AG09319 (cell line): ENCODE measurements at places on chromosomes 6 and 20.
A peak's percentile ranks its signal among the peaks of the same experiment; 100 is the strongest.

DNA sequence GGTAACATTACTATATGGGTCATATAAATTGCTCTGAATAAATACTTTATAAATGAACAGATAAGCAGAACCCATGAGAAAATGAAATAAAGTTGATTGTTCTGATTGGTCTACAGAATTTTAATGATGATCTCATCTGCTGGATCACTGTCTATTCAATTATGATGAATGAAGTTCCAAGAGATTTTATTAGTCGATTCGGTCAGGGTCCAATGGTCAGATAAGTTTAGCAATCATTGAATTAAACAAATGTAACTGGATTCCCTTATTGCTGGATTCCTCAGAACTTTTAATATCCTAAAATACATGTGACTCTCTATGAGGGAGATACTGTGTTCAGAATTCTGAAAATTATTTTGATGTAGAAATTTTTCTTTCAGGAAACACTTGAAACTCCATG lies 715.2 kb downstream of the EPM2A start:
- no peak for DNase-seq

- DNase-seq = no peak
Observed at GRCh38 chr6:98782772-98783171, 51.6 kb upstream of the POU3F2 start.

GRCh38 chr20:51211191-51211590 lies 188.3 kb upstream of the KCNG1 start:
- DNase-seq = no peak

DNA sequence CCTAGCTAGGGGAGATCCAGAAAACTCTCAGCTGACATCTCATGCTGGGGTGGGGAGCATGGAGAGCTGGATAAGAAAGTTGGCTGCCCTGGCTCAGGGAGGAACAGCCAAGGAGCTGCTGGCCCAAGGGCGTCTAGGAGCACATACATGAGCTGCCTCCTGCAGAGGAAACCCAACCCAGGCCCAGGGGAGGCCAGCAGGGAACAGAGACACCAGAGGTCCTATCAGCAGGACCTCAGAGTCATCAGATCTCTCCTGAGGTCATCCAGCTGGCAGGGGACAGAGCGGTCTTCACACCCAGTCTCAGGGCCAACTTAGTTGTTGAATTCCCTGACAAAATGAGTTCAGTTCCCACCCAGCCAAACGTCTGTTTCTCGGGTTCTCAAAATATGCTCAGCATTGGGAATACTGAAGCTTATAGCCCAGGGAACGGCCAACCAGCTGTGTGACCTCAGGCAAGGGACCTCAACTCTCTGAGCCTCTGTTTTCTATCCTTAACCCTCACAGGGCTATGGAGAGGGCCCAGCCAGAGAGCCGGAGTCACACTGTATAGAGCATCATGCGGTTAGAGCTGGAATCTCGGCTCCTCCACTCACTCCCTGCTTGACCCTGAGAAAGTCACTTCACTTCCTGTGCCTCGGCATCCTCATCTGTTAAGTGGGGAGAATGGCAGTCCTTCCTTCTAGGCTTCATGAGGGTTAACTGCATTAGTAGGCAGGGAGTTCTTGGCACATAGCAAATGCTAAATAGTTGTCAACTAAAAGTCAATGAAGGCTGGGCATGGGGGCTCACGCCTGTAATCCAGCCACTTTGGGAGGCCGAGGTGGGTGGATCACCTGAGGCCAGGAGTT lies 13.8 kb downstream of the ADA start:
- DNase-seq = no peak

DNA sequence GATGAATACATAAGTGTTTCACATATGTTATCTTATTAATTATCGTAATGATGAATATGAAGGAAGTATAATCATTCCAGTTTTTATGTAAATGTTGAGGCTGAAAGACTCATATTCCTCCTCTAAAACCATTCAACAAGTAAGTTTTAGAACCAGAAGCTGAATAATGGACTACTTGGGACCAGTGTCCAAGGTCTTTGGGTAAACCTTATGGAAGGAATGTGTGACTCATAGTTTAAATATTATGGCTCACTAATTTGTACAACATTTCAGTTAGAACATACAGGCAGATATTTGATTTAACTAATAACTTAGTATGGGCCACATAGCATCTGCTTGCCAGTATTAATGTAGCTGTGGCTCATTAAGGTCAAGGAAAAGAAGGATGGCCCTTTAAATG lies 209.6 kb downstream of the TFAP2B start:
- no peak for DNase-seq

DNA sequence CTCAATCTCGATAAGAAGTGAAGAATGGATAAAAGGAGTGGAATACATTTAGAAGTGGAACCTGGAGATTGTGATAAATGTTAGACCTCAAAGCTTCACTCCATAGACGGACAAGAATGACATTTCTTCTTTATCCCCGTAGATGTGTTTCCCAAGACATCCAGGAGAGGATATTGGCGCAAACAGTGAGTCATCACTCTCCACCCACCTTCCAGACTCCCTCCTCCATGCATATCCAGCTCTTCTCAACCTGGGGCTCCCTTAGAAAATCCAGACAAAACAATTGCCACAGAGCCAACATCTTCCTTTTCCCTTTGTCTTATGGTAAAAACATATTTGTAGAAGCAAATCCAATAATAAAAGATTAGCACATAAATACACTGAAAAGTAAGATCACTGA lies 586.1 kb downstream of the PTPRT start:
- DNase-seq = no peak

- DNase-seq = no peak
Observed at GRCh38 chr6:155039618-155040017, 44.5 kb downstream of the TIAM2 start.

- no peak for DNase-seq
Observed at GRCh38 chr20:35005463-35005961, 49.8 kb downstream of the MYH7B start.

- DNase-seq = no peak
Observed at GRCh38 chr6:83247471-83247870, 54.3 kb downstream of the RWDD2A start.

DNA sequence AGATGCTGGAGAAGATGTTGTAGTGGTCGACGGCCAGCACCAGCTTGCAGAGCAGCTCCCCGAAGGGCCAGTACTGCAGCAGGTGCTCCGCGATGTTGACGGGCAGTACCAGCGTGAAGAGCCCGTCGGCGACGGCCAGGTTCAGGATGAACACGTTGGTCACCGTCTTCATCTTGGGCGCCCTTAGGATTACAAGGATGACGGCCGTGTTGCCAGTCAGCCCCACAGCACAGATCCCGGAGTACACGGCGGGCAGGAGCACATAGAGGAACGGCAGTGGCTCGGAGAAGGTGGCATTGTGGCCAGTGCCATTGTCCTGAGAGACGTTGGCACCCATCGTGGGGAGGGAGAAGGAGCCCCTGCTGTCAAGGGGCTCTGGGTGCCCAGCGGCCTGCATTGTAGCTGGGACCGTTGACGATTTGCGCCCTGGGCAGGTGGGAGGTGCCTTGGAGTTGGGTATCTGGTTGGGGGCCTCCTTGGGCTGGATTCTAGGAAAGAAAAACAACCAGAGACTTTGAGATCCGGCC lies 867 bp downstream of the NPBWR2 start:
- DNase-seq = no peak

GRCh38 chr6:12593771-12594529 lies 122.6 kb upstream of the PHACTR1 start:
- no peak for DNase-seq

- DNase-seq = no peak
Observed at GRCh38 chr6:157539900-157540752, 159.1 kb downstream of the ZDHHC14 start.

DNA sequence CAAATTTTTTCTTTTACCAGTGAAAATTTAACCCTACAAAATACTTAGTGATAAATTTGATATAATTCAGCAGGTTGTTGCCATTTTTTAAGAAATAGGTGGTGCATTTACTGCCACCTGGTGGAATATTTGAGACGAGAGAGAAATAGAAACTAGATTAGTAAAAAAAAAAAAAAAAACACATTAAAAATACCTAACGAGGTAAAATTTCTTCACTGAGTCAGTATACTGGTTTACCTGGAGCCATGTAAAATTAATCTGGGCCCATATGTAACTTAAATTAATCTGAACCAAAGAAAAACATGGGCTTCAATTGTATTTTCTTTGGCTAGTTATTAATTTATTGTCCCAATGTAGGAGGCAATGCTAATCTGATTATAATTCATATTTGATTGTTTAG lies 520.8 kb downstream of the EPM2A start:
- peak; percentile 12 for DNase-seq
